Ovary (tissue), 10 donors: ENCODE measurements at places on chromosomes 6 and 20.

DNA sequence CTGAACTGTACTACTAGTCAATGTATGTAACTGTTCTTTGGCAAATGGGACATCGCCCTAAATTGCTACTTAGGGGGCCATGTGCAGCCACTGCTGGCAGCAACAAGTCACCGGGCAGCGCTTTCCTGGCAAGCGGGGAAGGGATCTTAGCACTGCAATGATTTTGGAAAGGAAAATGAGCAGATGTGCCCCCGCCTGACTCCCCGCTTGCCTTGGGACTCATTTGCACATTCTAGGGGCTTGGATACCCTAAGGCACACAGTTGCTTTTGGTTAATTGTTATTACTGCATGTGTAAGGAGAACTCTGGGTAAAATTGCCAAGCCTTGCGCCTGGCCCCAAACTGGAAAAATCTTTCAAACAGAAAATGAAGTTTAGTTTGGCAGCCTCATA lies 32.2 kb downstream of the CD83 start:
- no peak for DNase-seq

DNA sequence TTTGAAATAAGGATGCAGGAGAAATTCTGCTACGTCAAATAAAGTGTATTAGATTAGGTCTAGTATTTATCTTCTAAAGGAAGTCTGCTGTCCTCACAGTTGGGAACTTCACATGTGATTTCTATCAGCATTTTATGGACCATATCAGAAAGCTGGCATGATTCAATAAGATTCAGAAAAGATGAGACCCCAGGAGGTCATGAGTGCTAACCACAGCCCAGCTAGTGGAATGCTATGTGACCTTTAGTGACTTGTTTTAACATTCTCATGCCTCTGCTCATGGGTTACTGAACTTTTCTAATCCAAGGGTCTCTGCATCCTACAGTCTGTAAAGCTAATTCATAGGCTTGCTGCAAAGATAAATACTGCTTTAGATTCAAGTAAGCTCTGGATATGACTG lies 150.1 kb downstream of the GMPR start:
- no peak for DNase-seq

DNA sequence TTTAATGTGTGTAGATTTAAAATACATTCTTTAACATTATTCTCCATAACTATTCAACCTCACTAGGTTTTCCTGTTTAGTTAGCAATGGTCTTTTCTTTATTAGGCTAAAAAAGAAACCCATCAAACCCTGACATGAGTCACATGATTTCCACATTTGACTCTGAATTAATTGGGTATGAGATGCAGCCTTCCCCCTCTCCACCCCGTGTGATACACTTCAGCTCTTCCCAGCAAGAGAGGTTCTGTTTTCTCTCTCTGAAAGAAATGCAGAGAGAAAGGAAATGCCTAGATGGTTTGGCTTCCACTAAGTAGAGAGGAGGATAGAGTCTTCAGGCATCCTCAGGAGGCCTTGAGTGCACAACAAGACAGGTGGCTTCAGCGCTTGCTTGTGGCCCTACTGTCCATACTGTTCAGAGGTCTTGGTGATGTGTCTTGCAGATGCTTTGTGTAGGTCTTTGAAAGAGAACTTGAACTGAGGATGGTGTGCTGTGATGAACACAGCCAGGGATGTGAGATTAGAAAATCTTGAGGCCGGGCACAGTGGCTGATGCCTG lies 17.3 kb downstream of the FARS2 start:
- DNase-seq = no peak

DNA sequence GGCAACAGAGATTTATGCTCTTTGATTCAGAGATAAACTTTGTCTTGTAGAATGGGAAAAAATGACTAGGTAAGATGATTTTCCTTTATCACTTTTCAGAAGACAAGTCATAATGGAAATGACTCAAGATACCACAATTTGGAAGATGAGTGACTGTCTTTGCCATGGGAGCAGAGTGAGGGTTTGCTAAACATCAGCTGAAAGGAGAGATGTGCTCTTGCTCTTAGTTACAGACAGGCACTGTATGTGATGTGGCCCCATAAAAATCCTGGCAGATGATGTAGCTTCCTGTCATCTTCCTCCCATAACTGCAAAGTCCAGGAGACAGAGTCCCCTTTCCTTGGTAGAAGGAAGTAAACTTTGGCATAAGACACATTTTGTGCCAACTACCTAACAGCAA lies 47.6 kb downstream of the BACH2 start:
- DNase-seq = no peak

DNA sequence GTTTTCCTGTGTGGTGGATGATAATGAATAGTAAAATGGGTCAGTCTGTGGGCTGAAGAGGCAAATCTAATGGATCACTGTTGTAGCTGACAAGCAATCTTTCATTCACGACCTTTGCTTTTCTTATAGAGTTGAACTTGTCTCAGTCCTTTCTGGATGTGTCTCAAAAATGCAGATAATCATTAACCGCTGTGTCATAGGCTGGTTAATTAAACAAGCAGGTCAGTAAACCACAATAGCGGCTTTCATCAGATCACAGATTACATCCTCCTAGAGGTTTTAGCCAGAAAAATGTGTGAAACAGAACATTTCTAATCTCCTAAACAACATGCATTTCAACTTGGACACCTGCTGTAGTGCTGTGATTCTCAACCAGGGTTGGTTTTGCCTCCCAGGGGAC lies 2.5 kb upstream of the METTL24 start:
- no peak for DNase-seq

DNA sequence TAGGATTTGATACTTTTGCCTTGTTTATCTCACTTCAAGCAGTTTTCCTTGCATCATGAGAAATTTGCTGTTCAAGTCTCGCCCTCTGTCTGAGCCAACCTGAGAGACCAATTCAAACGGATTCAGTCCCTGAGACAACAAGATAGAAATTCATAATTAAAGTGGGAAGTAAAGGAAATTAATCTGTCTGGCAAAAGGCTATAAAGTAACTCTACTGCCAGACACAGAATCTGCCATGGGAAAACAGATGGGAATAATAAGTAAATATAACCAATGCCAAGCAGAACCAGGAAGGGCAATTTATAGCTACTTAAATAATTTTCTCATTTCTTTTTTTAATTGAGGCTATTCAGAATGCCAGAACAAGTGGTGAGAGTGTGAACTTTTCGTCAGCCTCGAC lies 239.6 kb downstream of the TFAP2C start:
- DNase-seq = no peak

DNA sequence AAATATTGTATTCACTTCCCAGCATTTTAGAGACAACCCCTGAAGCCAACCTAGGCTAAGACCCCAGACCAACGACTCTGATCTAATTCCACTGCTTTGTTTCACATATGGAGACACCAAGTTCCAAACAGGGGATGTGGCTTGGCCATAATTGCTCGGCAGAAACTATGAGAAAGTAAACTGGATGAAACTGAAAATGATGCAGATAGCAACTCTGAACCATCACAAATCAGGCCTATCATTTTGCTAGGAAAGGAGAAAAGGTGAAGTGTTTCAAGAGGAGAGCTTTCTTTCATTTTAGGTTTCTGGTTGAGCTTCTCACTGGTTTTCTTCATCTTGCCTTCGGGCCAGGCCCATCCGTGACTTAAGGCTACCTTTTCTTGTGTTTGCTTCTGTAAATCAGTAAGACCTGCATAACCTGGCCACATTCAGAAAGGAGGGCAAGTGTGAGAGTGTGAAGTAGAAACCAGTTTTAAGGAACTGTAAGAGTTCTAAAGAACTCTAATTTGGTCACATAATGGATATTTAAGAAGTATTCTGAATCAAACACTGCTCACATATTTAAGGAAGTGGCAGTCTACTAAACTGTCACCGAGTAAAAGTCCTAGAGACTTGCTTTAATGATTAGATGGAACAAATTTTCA lies 105.8 kb downstream of the BACH2 start:
- DNase-seq = no peak
